T-cell (primary cell): ENCODE measurements at places on chromosomes 6 and 20. TPM values are rescaled to one million over a fixed set of nuclear protein-coding genes. Genes with fewer than 3 reads are reported as not detected.

The COL9A3 gene
- 0.93 TPM for total RNA-seq

The NKAIN4 gene
- total RNA-seq: not detected

The OPRM1 gene
- total RNA-seq: not detected

The CD93 gene
- total RNA-seq: 0.92 TPM

The PACRG gene
- 0.20 TPM for total RNA-seq

The MCHR2 gene
- not detected for total RNA-seq

The ZNF343 gene
- 7.6 TPM for total RNA-seq

The KIF13A gene
- total RNA-seq: 0.86 TPM

The COL12A1 gene
- total RNA-seq: not detected

The CNR1 gene
- 0.73 TPM for total RNA-seq

The GTSF1L gene
- total RNA-seq: 0.53 TPM

The NKX2-4 gene
- total RNA-seq: not detected

The IRF4 gene
- 24.0 TPM for total RNA-seq
